ENCODE measurements at places on chromosomes 12 and 14.

GRCh38 chr14:54857830-54858269, 44.8 kb downstream of the GCH1 start:
- no peak for DNase-seq

- no peak for DNase-seq
Observed at GRCh38 chr14:32397861-32398640, 69.0 kb downstream of the AKAP6 start.

- no peak for DNase-seq
Observed at GRCh38 chr12:129704232-129704830, 199.5 kb downstream of the TMEM132D start.

- no peak for DNase-seq
Observed at GRCh38 chr14:100092832-100093231, 27.6 kb downstream of the EVL start.

- DNase-seq, result no peak
Observed at GRCh38 chr12:66438601-66439000, 136.3 kb downstream of the HELB start.
